ENCODE measurements at places on chromosomes 4 and X.

GRCh38 chr4:40322811-40323210 is 12.3 kb upstream of the CHRNA9 start:
- DNase-seq: no peak

- DNase-seq: no peak
These were observed 60.2 kb upstream of the CBR4 start for GRCh38 chr4:169070071-169070894.

GRCh38 chrX:103585411-103586313 is at the start of gene TCEAL4:
Gene TCEAL4 (plus strand): TSS chrX:103585515. CDS start chrX:103586676, 1,161 bp downstream.
- no peak for DNase-seq

DNA sequence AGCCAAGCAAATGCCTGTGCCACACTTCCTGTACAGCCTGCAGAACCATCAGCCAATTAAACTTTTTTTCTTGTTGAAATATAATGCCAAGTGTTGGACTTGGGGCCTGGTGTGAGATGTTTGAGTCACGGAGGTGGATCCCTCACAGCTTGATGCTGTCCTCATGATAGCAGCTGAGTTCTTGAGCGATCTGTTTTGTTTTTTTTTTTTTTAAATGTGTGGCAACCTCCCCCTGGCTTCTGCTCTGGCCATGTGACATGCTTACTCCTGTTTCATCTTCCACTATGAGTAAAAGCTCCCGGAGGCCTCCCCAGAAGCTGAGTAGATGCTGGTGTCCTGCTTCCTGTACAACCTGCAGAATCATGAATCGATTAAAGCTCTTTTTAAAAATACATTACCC is 973.3 kb upstream of the FTHL17 start:
- DNase-seq: no peak

GRCh38 chr4:3372933-3373465 is 68.8 kb upstream of the HGFAC start:
- no peak for DNase-seq

DNA sequence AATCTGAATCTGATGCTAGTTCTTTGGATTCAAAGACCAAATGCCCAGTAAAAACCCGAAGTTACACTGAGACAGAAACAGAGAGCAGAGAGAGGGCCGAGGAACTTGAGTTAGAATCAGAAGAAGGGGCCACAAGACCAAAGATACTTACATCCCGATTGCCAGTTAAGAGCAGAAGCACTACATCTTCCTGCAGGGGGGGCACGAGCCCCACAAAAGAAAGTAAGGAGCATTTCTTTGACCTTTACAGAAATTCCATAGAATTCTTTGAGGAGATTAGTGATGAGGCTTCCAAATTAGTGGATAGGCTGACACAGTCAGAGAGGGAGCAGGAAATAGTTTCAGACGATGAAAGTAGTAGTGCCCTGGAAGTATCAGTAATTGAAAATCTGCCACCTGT is 309.3 kb downstream of the ANK2 start:
- no peak for DNase-seq

GRCh38 chr4:42638993-42639392 is 17.9 kb downstream of the ATP8A1 start:
- no peak for DNase-seq

DNA sequence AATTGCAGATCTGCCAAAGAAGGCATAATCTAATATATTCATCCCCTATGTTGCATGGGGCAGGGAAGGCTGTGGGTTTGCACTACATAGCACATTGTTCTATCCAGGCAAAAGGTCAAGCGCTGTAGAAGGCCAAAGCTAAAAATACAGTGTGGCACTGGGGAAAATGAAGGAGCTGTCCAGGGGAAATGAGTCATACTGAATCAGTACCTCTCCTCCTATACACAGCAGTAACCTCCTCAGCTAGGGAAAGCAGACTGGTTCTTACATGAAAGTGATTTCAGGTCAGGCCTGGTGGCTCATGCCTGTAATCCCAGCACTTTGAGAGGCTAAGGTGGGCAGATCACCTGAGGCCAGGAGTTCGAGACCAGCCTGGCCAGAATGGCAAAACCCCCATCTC is 31.0 kb upstream of the SLC25A4 start:
- DNase-seq: no peak

GRCh38 chr4:8341691-8342090 is 72.1 kb downstream of the HTRA3 start:
- no peak for DNase-seq

DNA sequence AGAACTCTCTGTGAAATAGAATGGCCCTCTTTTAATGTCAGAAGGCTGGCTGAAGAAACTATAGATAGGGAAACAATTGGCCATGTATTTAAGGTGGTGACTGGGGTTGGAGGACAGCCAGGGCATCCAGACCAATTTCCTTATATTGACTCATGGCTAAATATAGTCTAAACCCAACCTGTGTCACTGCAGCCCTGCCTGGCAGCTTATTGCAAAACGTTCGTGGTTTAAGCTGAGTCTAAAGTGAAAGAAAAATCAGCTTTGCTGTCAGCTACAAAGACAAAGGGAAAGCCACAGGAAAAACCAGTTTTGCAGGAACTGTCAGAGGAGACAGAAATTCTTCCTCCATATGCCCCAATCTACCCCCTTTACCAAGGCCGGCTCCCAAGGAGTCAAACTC is 902.8 kb upstream of the NDST4 start:
- DNase-seq: no peak

DNA sequence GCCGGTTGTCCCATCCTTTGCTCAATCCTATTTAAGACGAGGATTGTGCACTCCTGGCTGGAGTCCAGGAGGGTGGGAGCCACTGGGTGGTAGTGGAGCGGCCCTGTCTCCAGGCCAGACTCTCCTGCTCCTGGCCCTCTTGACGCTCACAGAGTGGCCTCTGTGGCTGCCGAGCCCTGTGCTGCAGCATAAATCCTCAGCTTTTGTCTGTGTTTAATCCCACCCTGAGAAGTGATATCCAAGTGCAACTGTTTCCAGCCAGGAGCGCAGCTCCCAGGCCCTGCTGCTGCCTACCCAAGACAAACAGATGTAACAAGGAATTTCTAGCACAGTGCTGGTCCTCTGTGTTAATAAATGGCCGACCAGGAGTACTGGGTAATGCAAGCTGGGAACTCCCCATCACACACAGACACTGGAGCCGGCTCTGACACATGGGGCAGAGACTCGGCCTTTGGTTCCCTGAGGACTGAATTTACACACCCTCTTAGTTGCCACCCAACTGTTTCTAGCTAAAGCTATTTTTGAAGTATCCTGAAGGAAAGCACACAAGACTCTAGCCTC is 85.3 kb downstream of the GATB start:
- DNase-seq: no peak

DNA sequence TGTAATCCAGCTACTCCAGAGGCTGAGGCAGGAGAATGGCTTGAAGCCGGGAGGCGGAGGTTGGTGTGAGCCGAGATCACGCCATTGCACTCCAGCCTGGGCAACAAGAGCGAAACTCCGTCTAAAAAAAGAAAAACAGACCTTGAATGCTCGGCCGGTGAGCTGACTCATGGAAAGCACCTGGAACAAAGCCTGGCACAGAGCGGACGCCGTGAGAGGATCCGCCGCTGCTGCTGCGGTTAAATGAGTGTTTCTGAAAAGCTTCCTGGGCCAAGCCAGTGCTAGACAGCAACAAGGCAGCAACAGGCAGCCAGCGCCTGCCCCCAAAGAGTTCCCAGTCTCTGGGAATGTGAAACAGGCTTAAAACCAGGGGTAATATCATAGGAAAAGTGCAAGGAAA is 186.4 kb downstream of the AFAP1 start:
- no peak for DNase-seq

DNA sequence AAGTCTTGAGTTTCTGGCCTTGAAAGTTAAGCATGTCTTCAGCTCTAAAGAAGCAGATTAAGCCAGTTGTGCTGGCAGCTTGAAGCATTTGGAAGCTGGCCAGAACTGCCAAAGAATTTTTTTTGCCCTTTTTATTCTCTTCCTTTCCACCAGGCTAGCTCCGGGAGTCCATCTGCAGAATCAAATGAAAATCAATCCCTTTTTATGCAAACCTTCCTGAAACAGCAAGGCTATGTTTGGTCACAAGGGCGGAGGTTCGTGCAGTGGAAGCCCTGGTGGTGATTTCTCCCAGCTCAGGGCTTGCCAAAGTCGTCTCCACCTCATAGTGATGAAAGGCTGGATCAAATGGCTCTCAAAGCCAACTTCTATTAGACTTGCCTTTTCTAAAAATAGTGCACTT is 21.6 kb upstream of the C4orf54 start:
- DNase-seq: no peak

DNA sequence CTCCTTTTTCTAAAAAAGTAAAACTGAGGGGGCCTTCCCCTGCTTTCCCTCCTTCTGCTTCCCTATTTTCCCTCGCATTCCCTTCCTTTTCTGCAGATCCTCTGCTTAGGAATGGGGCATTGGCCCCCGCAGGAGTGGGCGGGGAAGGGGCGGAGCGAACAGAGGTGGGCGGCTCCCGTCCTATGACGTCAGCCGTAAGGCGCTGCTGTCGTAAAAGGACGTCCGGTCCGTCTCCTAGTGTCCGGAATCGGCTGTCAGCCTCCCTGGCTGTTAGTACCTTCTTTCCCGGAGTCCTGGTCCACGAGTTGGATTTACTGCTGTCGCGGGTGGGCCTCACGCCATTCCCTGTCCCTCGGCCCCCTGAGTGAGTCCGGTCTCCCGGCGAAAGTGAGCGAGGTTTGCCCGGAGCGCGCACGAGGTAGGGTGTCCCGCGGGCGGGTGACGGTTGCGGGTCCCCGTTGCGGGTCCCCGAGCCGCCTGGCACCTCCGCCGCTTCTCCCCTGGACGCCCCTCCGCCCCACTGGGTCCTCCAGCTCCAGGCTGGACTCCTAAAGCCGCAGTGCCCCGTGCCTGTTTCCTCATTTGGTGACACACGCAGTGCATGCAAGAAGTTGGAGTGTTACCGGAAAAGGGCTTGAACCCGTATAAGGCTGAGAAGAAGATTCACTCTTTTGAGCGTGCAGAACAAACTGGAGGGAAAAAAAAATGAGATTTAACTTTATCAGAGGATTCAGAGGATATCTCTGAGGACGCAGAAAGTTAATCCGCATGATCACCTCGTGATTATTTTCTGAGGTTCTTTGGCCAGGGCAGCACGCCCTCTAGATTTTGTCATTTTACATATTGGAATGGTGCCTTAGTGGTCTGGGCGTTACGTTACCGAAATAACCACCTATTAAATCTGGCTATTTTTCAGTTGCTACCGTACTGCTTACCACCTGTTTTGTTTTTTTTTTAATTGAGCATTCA is at the start of gene ZNF330:
Gene ZNF330 (plus strand): TSS at position 205 of the 969 bp plus-strand sequence. CDS start 1,477 bp downstream, outside the sequence.
- peak; percentile 73 for DNase-seq

GRCh38 chrX:97936296-97936695 is 1052.6 kb downstream of the RPA4 start:
- DNase-seq: no peak

DNA sequence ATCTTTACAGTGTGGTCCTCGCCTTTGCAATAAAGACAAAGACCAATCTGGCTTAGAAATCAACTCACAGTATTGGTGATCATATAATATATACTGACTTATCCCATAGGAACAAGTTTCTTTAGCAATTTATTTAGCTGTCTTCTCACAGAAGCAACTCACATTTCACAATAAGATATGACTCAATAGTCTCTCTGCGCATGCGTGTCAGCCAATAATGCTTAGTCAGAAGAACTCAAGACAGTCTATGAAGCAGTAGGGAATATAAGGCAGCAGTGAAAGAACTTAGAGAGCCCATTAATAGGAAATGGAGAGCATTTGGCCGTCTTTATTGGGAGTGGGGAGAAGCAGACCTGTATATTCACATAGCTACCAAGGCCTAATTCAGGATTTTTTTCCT is 216.7 kb downstream of the IL13RA2 start:
- no peak for DNase-seq

DNA sequence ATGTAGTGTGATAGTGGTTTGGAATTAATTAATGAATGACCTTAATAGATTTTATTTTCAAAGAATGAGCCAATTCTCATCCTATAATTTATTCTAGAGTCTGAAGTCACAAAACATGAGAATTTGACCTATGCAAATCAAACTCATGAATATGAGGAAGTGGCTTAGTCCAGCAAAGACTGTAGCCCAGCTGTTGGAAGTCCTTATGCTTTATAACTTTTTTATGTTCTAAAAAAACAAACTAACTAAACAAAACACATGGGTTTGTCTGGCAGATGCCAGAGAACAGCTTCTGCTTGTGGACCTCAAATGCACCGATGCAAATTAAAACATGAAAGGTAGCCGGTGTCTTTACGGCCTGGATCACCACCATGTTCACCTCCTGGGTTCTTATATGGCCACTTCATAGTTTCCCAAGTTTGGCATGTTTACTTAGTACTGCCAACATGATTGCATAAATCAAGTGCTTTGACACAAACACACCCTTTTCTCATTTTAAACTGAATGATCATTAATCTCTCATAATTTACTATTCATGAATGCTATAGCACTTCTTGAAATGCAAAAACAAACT is 277.4 kb downstream of the PAPSS1 start:
- no peak for DNase-seq

- no peak for DNase-seq
These were observed 1.8 kb upstream of the TCEANC start for GRCh38 chrX:13651150-13651549.

- DNase-seq: no peak
These were observed 46.2 kb downstream of the SMARCA5 start for GRCh38 chr4:143559757-143560147.

GRCh38 chr4:139962130-139962684 is 191.8 kb downstream of the MAML3 start:
- DNase-seq: no peak

DNA sequence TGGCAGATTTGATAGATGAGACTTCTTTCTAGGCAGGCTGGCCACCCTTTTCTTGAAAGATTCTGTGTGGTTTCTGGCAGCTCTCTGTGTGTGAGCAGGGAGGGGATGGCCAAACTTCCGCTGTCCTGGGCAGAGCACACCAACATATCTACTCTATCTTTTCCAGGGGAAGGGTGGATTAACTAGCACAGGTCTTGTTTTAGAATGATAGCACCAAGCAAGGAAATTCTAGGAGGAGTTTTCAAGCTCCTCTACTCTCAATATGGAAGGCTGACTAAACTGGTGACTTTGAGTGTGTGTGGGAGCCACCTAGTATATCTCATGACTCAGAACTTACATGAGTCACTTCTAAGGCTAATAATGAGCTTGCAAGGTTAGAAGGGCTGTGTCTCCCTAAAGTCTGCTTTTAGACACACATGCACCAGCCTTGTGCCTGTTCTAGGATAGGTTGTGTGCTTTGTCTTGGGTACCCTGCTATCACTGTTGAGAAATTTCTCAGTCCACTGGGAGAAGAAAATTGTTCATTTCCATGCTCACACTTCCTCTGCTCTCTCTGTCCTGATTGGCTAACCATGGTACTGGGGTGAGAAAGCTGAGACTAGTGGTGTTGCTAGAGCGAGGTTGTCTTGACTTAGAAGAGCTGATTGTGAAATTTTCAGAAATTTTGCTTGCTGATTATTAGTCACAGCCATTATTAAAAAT is 72.9 kb downstream of the YIPF6 start:
- no peak for DNase-seq
